Stimulated activated CD4-positive, alpha-beta T cell treated with anti-CD3 and anti-CD28 coated beads, Interleukin-1b, Interleukin-23, amount 100 ng/mL, for 24 hours (primary cell): ENCODE measurements at places on chromosomes 7 and 10.
A peak's percentile ranks its signal among the peaks of the same experiment; 100 is the strongest.

DNA sequence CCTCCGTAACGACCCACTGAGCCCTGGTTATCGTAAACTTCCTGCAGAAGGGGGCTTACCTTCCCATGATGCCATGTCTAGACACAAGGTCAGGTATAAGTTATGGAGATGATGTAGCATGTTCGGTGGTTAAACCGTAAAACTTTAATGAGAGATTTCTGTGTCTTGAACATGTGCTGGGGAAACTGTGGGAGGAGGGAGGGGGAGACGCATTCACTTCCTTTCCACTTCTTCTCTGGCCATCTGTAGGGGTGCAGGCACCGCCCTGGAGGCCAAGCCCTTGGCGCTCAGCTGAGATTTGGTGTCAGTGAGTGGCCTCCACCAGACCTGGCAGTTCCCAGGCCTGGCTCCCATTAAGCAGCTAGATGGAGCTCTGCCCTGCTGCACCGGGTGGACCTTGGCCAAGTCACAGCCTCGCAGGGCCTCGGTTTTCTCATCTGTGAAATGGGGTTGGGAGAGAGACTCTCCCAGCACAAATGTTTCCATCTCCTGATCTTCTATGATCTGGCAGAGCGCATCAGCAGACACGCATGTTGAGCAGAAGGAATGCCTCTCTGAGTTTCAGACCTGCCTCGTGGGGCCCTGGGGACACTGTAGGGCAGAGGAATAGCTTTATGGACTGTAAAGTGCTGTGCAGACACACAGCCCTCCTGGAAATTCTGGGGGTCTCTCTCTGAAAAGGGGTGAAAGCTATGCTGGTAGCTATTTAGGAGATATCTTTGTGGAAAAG, 106.0 kb downstream of the COL26A1 start:
- DNase-seq, result no peak

GRCh38 chr10:127145173-127145572, 51.2 kb downstream of the INSYN2A start:
- no peak for DNase-seq

- DNase-seq, result no peak
Measured at GRCh38 chr10:49050906-49051305, 64.4 kb downstream of the VSTM4 start.

DNA sequence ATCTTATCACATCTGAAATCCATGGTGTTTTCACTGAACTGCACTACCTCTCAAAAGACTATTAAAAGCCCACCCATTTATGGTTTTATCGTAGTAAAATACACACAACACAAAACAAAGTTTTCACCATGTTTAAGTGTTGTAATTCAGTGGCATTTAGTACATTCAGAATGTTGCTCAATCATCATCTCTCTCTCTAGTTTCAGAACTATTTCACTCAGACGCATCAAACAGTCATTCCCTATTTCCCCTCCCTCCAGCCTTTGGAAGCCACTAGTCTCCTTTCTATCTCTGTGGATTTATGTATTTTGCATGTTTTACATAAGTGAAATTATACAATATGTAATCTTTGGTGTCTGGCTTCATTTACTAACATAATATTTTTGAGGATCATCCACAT, 332.6 kb downstream of the TNS3 start:
- no peak for DNase-seq

DNA sequence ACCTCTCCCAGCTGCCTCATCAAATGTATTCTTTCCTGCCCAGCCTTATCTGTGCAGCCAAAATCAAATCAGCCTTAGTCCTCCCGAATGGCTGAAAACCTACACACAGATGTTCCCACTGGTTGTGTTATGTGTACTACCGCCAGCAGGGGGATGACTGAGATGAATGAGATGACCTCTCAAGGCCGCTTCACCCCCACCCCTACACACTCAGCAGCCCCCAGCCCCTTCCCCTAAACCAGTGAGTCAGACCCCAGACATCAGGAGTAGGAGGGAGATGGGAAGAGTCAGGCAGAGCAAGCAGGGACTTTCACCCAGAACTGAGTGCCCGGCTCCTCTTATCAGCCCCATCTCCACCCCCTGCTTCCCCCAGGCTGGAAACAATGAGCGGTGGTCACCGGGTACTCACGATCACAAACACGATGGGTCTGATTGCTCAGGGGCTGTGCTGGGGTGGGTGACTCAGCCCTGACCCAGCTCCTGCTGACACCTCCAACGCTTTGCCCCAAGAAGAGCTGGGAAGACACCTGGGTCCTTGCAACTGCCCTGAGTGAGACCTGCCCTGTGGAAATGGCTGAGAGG, 6.5 kb upstream of the C10orf105 start:
- peak; percentile 77 for DNase-seq

DNA sequence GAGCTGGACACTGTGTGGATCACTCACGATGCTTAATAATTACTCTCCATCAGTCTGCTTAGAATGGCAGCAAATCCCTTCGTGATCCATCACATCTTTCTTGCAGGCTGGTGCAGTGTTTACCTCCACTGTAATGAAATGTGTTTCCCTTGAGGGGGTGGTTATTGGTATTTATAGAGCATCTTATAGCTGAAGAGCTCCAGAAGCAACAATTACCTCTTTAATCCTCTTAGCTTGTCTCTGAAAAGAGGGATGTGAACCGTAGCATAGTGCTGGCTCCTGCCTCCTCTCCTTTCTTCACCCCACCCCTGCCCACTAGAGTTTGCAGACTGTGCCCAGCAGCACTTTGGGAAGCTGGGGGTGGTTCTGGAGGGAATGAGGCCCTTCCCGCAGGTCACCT, 132.6 kb downstream of the CAMK1D start:
- no peak for DNase-seq

- DNase-seq, result no peak
Measured at GRCh38 chr7:20508109-20508508, 107.4 kb upstream of the ABCB5 start.

DNA sequence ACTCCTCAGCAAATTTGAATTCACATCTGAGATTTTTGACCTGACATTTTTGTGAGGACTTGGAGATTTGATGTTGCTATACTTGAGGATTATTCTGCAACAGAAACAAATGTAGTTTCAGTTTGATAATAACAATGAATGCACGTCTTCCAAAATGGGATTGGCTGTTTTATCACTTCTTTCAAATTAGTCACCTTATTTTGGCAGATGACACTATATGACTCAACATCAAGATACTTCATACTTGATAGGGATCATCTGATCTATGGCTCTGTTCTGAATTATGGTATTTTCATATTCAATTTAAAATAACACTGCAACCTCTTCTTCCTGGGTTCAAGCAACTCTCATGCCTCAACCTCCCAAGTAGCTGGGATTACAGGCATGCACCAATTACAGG, 24.2 kb downstream of the ARL5B start:
- no peak for DNase-seq

DNA sequence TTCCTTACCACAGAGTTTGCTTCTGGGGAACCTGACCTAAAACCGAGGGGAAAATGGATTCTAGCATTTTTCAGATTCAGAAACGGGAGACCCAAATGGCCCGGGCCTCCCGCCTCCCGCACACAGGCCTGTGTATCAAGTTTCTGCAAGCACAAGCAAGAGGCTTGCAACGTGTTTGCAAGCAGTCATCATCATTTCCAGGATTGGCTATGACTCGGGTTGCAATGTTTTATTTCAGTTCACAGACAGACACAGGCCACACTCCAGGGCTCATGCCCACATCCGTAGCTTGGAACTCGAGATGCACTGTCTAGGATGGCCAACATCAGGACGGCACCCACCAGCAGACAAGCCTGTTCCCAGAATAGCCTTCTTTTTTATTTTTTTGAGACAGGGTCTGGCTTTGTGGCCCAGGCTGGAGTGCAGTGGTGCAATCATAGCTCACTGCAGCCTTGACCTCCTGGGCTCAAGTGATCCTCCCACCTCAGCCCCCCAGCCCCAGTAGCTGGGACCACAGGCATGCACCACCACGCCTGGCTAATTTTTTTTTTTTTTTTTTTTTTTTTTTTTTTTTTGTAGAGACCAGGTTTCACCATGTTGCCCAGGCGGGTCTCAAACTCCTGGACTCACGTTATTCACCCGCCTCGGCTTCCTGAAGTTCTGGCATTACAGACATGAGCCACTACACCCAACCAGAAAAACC, 68.1 kb upstream of the FOXK1 start:
- DNase-seq, result no peak

- DNase-seq, result no peak
Measured at GRCh38 chr7:31583942-31584341, 70.1 kb downstream of the ITPRID1 start.

DNA sequence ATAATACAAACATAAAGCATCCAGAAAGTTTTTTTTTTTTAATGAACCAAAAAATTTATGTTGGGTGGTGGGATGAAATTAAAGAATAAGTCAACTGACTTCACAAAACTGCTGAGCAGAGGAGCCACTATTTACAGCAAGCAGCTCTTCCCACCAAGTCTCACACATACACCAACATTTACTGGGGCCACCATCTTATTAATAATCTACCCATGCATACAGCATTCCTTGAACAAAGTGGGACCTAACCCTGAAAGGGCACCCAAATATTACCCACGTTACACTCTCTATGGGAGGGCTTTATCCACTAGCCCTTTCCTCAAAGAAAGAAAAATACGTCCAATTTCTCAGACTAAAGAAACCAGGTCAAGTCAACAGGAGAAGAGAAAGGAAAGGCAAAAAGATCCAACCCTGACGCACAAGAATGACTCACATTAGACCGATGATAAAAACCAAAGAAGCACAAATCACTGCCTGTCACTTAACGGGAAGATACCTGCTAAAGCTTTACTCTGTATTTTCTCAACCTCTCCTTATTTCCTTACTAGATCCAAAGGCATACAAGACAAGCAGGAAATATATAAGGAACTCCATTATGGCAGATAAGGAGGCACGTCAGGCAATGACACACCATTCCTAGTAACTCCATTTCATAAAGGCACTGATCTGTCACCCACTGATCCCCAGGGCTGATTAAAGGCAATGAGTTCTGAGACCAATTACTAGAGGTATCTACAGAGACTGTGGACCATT, 141.8 kb upstream of the ASAH2 start:
- DNase-seq, result no peak

DNA sequence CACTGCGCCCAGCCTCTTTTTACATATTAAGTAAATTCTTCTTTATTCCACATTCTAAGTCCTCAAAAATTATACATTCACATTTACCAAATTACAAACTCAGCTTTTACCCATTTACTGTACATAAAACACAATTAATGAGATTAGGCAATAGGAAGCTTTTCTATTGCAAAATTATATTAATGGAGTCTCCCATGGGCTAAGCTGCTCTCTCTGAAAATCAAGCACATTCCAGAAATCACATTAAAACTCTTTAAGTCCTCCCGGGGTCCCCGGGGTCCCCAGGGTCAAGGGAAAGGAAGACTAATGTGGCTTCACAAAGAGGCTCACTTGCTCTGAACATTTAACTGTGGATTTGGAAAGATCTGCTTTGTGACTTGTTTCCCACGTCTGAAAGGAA, 127.4 kb upstream of the KMT2E start:
- no peak for DNase-seq

GRCh38 chr7:74454925-74455288, 1.2 kb downstream of the GTF2IRD1 start:
- DNase-seq, result no peak

DNA sequence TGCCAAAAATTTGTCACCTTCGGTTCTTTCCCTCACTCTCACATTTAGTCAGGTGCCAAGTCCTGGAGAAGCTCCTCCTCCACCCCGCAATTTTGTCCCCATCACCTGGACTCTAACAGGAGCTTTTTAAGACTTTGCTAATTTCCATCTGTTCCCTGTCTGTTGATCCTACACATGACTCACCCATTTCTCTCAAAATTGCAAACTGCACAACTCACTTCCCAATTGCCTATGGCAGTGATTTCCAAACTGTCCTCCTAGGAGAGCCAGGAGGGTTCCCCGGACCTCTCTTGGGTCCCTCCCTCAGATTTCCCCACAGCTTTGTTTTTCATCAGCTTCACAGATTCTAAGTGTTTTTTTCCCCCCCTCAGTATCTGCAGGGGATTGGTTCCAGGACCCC, 120.3 kb downstream of the WNT2 start:
- DNase-seq, result no peak

- DNase-seq, result no peak
Measured at GRCh38 chr7:157897681-157898080, 560.9 kb downstream of the DNAJB6 start.

- DNase-seq, result no peak
Measured at GRCh38 chr7:550881-551614, 31.4 kb upstream of the PDGFA start.

DNA sequence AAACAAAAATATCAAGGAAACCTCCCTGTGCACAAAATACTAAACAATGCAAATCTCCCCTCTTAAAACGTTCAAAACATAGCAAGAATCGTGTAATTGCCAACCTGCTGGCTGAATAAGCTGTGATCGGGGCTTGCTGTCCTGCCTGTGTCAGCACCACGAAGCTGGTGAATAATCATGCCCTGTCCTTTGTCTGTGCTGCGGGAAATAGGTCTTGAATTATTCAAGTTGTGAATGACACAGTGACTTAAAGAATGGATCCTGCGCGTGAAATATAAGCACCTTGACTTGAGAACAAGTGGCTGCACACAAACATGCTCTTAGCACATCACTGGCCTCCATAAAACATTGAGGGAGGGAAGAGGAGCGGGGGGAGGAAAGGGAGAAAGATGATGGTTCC, 130.2 kb downstream of the OAT start:
- no peak for DNase-seq

DNA sequence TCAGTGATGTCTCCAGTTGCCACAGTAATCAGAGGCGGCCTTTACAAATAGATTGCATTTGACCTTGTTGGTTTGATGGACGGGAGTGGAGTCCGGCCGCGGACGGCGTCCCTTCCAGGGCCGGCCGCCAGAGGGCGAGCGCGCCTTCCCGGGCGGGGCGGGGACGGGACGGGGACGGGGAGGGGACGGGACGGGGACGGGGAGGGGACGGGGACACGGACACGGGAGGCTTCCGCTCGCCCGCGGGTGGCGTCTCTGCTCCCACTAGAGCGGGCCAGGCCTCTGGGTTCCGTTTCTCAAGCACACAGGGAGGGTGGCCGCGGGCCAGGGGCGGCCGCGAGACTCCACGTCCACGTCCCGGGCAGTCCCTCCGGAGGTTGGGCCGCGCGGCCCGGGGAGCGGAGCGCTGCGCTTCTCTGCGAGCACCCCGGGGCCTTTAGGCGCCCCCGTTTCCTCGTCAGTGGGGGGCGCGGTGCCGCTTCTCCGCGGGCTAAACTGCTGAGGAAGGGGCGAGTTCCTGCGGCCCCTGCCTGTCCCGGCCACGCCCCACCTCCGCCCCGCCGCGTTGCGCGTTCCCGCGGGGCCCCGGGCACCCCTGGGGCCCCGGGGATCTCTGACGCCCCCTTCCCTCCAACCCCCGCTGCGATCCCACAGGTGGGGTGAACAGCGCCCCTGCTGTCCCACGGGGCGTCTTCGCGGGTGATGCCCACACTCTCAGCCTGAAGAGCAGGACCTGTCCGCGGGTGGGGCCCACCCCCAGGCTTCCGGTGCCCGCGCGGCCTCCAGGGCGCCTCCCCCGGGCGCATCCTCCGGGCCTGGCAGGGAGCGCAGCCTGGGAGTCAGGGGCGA, 84.2 kb upstream of the MKI67 start:
- peak; percentile 57 for DNase-seq

GRCh38 chr7:141558544-141559183, 7.5 kb downstream of the AGK start:
- DNase-seq, result no peak

- DNase-seq, result no peak
Measured at GRCh38 chr10:84762754-84763394, 434.5 kb downstream of the CCSER2 start.
